Mesothelial cell of epicardium (in vitro differentiated cells): ENCODE measurements at places on chromosomes 13 and 19.

GRCh38 chr19:56577719-56578602 lies 10.7 kb downstream of the ZNF470 start:
- H3K27ac ChIP-seq = no peak overlapping the region
- H3K4me1 ChIP-seq = no peaks in the 10 kb centered on the region
- H3K4me3 ChIP-seq = no peak overlapping the region
- no peak for DNase-seq
- peaks cover 65% of the 10 kb centered on the region for H3K36me3 ChIP-seq
- no peaks in the 10 kb centered on the region for H3K27me3 ChIP-seq

DNA sequence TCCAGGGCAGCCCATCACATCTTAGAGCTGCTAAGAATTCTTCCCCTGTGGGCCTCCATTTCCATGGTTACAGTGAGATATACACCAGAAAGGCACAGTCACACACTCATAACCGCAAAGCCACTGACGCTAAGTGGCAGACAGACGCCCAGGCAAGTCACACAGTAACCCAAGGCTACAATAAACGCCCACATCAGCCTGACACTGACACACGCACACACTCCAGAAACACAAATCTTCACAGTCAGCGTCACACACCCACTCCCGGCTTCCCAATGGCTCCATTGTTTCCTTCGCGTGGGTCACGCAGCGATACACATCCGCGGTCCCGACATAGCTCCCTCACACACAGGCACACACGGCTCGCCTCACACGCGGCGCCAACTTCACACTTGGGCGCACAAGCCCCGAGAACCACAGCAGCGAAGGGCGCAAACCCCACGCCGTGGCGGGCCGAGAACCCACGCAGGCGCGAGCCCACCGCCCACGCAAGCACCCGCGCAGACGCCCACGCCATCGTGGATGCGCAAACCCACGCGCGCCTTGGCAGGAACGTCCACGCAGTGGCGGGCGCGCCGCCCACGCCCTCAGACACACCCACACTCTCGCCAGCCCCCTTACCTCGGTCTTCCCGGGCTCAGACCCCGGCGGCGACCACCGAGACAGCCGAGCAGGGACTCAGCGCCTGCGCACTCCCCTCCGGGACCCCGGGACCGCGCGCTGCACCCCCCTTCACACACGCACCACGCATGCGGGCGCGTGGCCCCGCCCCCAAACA lies at the start of gene ZNF667:
Gene ZNF667, minus strand, starts transcription at position 695 of the 778 bp plus-strand sequence. CDS start 14,975 bp downstream, outside the sequence.
- H3K4me1 ChIP-seq = no peaks in the 10 kb centered on the region
- H3K36me3 ChIP-seq = peaks cover 10% of the 10 kb centered on the region
- H3K4me3 ChIP-seq = no peak within 1 kb of the TSS
- no peak within 1 kb of the TSS for H3K27ac ChIP-seq

DNA sequence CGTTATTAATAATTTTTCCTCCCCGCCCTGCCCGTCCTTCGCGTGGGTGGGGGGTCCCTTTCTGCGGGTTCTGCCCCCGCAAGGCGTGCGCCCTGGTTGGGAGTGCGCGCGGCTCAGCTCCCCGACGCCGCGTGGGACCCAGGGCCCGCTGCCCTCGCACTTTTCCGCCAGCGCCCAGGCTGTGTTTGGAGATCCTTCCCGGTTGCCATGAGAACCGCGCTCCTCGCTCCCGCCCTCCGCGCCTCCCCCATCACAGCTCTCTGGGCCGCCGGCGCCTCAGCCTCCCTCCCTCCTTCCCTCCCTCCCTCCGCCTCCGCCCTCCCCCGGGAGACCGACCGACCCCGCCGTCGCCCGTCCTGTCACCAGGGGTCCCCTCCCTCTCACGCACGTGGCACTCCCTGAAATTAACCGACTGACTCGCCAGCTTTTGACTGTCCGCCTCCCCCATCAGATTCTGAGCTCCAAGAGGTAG lies 2.4 kb upstream of the SSBP4 start:
- no peaks in the 10 kb centered on the region for H3K36me3 ChIP-seq
- peaks cover 59% of the 10 kb centered on the region for H3K4me1 ChIP-seq
- H3K27ac ChIP-seq = peak overlapping the region; percentile 98
- peak overlapping the region; percentile 60 for H3K4me3 ChIP-seq
- DNase-seq = peak; percentile 91

GRCh38 chr19:49294401-49294800 lies 30.6 kb downstream of the SLC6A16 start:
- no peaks in the 10 kb centered on the region for H3K4me1 ChIP-seq
- no peak overlapping the region for H3K4me3 ChIP-seq
- no peaks in the 10 kb centered on the region for H3K27me3 ChIP-seq
- DNase-seq = no peak

DNA sequence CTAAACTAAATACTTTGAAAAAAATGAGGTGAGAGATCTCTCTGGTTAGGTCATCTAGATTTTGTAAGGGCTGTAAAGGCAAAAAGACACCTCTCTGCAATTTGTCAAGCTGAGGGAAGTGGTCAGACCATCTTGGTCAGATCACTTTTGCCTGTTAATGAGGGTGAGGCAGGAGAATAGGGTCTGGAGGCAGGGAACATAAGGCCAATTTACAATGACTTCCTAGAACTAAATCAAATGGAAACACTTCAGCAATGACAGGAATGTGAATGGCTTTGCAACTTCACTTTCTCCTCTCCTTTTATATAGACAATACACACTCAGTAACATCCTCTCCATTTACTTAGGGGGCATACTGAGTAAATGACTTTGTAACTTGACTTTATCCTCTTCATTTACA lies 1653.4 kb downstream of the SLITRK5 start:
- no peak overlapping the region for H3K4me3 ChIP-seq
- H3K4me1 ChIP-seq = peaks cover 4% of the 10 kb centered on the region
- no peaks in the 10 kb centered on the region for H3K36me3 ChIP-seq
- no peak overlapping the region for H3K27ac ChIP-seq

DNA sequence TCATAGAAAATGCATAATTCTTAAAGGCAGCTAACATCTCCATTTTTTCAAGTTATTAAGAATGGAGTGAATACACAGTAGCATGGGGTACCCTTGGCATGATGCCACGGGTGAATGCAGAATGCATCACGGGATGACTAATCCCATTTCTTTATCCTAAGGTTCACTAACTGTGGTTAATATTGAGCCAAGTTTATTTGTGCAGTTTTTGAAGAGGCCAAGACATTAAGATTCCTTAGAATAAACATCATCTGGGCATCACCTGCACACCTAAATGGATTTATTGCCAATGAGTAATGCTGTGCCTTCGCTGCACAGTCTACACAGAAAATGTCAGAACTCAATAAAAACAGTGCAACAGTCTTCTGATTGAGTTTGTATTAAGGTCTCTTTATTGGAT lies 333.1 kb downstream of the GPC6 start:
- H3K27ac ChIP-seq = no peak overlapping the region
- H3K27me3 ChIP-seq = no peaks in the 10 kb centered on the region
- no peak overlapping the region for H3K4me3 ChIP-seq
- peaks cover 32% of the 10 kb centered on the region for H3K4me1 ChIP-seq

DNA sequence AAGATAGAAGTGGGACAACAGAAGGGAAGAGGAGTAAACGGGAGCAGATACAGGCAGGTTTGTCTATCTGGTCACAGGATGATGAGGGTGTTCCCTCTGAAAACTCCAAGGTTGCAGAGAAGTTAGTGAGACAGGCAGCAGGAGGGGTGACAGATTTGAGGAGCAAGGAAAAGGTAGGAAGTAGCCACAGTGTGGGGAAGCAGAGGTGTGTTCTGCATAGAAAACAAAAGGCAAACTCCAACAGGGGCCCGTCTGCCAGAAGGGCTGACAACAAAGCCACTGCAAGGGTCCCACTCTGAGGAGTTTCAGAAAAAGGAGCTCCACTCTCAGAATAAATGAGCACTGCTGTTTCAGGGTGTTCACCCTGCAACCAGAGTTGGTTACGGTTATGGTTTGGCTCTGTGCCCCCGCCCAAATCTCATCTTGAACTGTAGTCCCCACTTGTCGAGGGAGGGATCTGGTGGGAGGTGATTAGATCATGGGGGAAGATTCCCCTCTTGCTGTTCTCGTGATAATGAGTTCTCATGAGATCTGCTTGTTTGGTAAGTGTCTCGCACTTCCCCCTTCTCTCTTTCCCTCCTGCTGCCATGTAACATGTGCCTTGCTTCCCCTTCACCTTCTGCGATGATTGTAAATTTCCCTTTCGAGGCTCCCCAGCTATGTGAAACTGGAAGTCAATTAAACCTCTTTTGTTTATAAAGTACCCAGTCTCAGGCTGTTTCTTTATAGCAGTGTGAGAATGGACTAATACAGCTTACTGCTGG lies 32.1 kb downstream of the SMAD9 start:
- H3K27ac ChIP-seq = no peak overlapping the region
- no peak for DNase-seq
- H3K36me3 ChIP-seq = peaks cover 5% of the 10 kb centered on the region
- H3K4me3 ChIP-seq = no peak overlapping the region

DNA sequence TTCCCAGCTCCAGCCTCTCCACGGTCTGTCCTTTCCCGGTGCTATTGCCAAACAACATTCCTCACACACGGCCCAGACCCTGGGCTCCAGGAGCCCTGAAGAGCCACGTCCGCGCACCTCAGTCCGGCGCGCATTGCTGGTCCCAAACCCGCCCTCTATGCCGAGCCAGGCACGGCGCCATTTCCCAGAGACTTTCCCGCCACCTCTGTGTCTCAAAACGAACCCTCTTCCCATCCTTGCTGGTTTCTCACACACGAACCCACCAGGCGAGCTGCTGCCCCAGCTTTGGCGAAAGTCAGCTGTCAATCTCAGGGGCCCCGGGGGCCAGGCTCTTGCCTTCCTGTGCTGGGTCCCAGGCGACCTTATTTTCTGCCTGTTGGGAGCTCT lies 28.0 kb upstream of the F7 start:
- no peaks in the 10 kb centered on the region for H3K4me1 ChIP-seq
- DNase-seq = no peak
- peaks cover 21% of the 10 kb centered on the region for H3K36me3 ChIP-seq
- no peak overlapping the region for H3K4me3 ChIP-seq

DNA sequence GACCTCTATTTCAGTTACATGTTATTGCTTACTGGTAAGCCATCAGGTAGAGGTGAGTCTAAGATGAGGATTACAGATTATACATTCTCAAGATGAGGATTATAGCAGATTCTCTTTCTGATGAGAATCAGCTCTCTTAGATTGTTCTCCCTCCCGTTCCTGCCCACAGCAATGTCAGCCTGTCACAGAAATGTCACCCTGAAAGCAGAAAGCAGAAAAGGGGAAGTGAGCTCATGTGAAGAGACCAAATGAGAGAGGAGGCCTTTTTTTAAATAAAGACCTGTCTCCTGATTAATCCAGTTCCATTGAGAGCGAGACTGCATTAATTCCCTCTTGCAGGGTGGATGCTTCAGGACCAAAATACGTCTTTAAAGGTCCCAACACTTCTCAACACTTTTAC lies 445.6 kb downstream of the KCTD12 start:
- no peaks in the 10 kb centered on the region for H3K4me1 ChIP-seq
- H3K4me3 ChIP-seq = no peak overlapping the region
- H3K27ac ChIP-seq = no peak overlapping the region
- DNase-seq = no peak

GRCh38 chr13:110232142-110232541 lies 74.8 kb downstream of the COL4A1 start:
- H3K27ac ChIP-seq = no peak overlapping the region
- H3K36me3 ChIP-seq = peaks cover 5% of the 10 kb centered on the region
- no peaks in the 10 kb centered on the region for H3K27me3 ChIP-seq
- no peak overlapping the region for H3K4me3 ChIP-seq

DNA sequence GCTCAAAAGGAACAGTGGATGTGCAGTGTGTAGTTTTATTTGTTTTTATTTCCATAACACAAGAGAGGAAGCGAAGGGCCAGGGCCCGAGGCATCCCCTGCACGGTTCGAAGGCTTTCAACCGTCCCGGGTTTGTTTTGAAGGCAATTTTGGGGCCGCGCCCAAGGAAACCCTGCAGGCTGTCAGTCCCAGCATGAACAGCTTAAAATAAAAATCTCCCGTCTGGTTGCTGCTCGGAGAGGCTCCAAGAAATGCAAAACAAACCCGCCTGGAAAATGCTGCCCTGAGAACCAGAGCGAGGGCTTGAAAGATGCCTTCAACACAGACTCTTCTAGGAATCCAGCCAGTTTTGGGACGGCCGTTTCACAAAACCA lies 16.0 kb downstream of the LSM4 start:
- peak overlapping the region; percentile 89 for H3K27ac ChIP-seq
- H3K4me1 ChIP-seq = peaks cover 21% of the 10 kb centered on the region
- H3K4me3 ChIP-seq = no peak overlapping the region
- H3K36me3 ChIP-seq = peaks cover 7% of the 10 kb centered on the region
- no peaks in the 10 kb centered on the region for H3K27me3 ChIP-seq

- H3K27me3 ChIP-seq = no peaks in the 10 kb centered on the region
- H3K36me3 ChIP-seq = no peaks in the 10 kb centered on the region
- no peaks in the 10 kb centered on the region for H3K4me1 ChIP-seq
- no peak overlapping the region for H3K4me3 ChIP-seq
These were observed 14.8 kb upstream of the ZNF492 start for GRCh38 chr19:22619371-22619770.
